Substantia nigra (tissue), 51 donors: ENCODE measurements at places on chromosomes 2 and 18.

DNA sequence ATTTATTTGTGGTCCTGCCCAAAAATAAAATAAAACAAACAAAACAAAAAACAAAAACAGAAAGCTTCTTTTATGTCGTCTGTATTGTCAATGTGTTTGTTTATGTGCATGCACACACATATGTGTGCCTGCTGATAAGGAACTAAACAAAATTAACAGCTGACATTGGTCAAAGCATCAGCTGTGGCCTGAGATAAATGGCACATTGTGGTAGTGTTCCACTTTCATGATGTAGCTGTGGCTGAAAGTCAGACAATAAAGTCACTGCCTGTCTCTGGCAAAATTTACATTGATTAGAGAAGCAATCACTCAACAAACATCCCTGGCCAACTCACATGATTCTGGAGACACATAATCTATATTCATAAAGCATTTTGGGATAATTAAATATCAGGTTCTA, 203.4 kb upstream of the PIK3C3 start:
- no peak for DNase-seq

DNA sequence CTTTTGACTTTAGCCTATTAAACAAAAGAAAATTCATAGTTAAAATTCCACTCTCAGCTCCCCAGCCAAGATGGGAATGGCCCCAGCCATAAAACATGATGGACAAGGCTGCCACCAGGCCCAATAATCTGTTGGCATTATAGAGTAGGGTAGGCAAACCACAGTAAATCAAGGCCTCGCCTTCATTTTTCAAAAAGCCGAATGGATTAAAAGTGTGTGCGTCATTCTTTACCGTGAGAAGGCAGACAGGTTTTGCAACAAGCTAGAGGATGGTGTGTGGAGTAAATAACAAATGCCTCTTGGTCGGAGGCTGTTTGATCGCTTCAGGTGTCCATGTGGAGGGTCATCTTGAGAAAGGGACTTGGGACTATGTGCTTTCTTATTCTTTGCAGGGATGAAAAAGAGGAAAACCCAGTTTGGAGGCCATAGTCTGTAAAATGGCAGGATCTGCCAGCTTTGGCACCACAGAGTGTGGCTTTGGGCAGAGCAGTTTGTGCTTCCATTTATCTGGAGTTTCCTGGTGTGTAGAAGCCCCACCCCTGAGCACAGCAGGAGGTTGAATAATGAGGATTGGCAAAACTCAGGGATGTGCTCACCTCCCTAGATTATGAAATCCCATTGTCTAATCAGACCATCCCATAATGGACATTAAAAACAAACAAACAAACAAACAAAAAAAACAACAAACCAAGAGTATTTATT, 57.1 kb upstream of the ITGB6 start:
- DNase-seq, result no peak

- DNase-seq, result no peak
Observed at GRCh38 chr18:39453356-39453755, 1887.8 kb upstream of the CELF4 start.

DNA sequence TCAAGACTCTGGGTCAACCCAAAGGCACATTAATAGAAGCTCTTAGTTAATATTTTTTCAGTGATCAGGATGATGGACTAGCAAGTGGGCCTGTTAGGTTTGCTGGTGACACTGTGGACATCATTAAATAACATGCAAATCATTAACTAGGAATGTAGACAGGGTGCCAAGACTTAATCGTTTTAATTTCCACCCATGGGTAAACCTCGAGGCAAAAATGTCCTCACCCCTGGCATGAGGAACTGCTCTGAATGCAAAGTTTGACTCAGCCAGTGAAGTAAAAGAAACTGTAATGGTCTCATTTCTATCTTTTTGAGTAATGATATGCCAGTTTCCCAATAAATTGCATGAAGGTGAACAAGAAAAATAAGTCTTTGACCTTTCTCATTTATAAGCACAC, 152.6 kb upstream of the MEX3C start:
- no peak for DNase-seq

- DNase-seq, result no peak
Observed at GRCh38 chr2:202774104-202774503, 97.5 kb downstream of the ICA1L start.

DNA sequence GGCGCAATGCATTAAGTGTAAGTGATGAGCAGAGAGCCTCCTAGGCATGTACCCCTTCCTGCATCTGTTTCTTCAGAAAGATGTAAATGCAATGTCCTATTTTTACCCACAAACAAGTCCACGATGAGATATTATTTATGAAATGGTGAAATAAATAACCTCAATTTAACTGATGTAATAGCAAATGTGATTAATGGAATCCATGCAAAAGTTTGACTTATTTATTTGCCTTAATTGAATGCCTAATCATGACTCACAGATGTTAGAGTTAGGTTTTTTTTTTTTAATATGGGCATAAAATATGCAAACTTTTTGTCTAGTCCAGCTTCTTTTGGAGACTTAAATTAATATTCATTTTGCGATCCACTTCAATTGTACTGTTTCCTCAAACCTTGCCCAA, 67.7 kb upstream of the ITGA4 start:
- DNase-seq, result no peak

- DNase-seq, result no peak
Observed at GRCh38 chr2:82143343-82143742, 1838.8 kb upstream of the LRRTM1 start.

GRCh38 chr2:229815858-229816257, 101.5 kb upstream of the DNER start:
- no peak for DNase-seq

DNA sequence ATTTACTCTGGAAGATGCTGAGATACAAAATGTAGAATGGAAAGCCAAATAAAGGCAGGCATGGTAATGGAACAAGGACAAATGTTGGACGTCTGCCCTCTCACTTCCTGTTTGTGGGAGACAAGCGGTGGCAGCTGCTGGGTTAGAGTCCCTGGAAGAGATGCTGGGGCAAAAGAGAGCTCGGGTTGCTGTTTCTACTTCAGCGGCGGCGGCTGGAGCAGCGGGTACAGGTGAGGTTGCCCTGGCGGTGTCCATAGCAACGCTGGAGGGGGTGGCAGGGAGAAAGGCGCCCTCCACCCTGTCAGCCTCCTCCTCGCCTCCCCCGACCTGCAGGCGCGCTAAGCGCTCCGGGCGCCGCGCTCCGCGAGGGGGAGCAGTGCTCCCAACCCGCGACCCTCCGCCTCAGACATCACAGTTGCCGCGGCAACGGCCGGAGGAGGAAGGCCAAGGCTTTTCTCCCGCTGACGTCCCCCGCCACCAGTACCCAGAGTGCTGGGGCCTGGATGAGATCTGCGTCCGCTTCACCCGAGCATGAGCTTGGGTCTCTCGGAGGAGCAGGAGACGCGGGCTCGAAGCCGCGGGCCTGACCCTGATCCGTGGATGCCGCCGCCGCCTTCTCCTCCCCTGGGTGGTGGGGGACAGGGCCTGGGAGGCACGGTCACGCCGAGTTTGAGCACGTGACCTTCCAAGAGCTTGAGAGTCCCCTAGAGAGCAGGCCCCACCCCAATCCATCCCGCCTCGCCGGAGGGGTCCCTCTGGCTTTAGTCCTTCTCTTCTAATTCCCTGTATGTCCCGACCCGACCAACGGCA, 65.6 kb downstream of the NOL4 start:
- DNase-seq, result peak; percentile 1

GRCh38 chr18:58015065-58015780, 28.8 kb upstream of the NEDD4L start:
- no peak for DNase-seq

DNA sequence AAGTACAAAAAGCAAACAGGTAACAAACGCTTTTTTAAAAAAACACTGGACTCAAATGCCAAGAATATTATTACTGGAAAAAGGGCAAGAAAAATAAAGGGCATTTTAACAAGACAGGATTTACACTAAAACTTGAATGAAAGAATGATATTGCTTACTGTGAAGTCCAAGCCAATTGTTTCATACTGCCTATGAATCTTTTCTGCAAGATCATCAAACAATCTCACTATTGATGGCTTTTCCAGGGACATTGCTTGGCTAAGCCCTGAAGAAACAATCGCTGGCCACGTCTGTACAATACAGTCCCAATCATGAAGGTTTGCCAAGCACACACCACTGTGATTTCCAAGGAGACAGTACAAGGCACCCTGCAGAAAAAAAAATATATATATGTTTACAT, 41.4 kb upstream of the GPR75 start:
- DNase-seq, result no peak

GRCh38 chr2:46239847-46240181, 57.4 kb upstream of the EPAS1 start:
- no peak for DNase-seq

- no peak for DNase-seq
Observed at GRCh38 chr18:65988972-65989371, 238.2 kb downstream of the CDH7 start.

DNA sequence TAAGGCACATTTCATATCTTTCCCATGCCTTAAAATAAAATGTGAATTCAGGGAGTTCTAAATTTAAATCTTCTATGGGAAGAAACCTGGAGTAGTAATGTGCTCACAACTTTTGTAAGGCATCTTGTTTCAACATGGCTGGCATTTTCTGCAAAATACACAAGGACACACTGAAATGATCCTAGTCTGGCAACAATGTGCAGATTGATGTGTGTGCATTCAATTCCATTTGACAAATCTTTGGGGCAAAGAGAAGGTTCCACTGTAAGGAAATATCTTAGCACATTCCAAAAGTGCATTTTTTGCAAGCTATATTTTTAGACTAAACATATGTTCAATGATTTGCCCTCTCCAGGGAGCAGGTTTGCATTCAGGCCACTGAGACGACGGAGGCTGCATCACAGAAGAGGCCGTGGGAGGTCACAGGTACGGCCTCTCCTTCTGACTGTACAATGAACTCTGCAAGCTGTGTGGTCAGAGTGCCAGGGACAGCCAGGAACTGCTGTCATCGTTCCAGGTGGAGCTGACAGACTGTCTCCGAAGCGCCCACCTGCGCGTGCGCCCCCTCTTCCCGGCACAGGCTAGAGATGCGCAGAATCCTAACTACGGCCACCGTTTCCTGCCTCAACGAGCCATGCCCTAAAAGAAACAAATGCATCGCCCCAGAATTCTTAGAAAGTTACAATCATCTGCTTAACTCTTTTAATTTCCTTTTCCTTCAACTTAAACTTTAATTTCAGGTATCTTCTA, 149.2 kb upstream of the POU3F3 start:
- no peak for DNase-seq

DNA sequence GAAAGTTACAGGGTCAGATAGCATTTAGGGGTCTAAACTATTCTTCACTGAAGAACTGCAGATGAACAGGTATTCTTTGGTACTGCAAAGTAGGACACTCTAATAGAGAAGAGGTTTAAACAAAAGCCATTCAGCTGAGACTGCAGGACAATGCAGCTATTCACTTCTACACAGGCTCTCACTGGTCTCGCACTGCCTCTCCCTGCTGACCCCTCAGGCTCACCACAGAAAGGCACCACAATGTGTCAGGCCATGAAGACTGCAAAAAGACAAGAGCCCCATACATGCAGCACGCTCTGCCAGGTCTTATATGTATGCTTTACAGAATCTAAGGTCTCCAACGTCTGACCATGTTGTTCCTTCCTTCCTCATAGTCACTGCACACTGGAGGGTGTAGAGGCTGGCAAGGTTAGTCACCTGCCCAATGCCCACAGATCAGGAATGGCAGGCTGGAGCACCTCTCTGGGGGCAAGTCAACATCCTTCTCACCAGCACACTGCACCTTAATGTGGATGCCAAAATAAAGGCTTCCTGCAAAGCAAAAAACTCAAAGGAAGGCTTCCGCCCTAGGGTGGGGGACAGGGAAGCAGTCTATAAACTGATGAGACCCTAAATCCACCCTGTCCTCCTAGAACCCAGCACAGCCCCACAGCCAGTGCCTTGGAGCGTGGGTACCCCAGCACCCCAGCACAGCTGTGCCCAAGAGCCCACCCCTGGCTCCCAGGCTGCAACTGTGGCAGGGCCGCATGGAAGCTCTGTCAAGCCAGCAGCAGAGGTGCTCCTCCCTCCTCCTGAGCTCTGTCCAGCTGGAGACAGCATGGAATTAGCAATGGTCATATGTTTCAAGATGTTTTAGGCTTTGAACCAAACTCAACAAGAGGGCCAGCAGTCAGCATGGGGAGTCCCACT, 10.7 kb upstream of the RNU4ATAC start:
- no peak for DNase-seq
